ENCODE measurements at places on chromosomes 4 and X. TPM values are rescaled to one million over a fixed set of nuclear protein-coding genes. Genes with fewer than 3 reads are reported as not detected.

MGAT4D gene
- polyA plus RNA-seq, result not detected

RAB33A gene
- 0.78 TPM for polyA plus RNA-seq

GRCh38 chrX:130728208-130728607 lies 174.8 kb downstream of the ENOX2 start:
- no peak for DNase-seq

GRCh38 chrX:153800746-153801145 lies 6.3 kb downstream of the SSR4 start:
- DNase-seq, result no peak

PNMA5 gene
- polyA plus RNA-seq, result 0.16 TPM

DNA sequence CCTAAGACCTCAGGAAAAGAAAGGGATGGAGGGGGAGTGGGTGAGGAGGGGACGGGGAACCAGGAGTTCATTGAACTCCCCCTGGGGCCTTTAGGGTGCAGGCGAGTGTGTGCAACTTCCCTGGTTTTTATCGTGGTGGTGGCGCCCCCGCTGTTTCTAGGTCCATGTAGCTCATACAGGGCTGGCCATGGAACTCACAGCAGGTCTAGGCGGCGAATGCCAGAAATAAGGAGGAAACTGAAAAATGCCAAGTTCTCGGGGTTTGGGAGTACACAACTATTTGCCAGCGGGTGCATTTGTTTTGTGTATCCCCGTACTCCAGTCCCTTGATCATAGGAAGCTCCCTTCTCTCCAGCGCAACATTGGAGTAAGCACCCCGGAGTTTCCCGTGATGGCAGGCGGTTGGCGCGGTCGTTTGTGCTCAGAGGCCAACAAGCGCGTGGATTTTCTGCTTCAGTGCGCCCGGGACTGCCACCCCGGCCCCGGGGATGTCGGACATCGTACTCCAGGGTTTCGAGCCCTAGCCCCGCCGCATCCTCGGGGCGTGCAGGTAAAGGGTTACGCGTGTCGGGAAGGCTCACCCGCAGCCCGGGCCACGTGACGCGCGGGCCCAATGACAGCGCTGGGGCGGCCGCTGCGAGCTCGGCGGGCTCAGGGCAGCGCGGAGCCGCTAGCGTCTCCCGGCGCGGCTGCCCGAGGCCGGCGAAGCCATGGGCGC lies 208.9 kb downstream of the NWD2 start:
- DNase-seq, result no peak

All from renal cortex interstitium (tissue), 15 donors.